GM04503 (cell line): ENCODE measurements at places on chromosomes 3 and 15.

DNA sequence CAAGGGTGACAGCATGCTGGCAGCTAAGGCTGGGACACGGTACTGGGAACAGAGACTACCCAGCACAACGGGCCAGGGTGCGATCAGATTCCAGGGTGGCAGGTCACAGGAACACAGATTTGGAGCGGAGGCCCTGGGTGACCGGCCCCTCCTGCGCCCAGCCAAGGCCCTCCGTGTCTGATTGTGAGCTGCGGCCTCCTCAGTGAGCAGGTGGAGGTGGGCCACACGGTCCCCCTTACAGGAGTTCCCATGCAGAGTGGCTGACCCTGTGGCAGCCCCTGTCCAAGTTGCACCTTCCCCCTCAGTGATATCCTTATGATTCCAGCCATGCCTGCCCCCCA is 28.9 kb upstream of the PARL start:
- DNase-seq = no peak

DNA sequence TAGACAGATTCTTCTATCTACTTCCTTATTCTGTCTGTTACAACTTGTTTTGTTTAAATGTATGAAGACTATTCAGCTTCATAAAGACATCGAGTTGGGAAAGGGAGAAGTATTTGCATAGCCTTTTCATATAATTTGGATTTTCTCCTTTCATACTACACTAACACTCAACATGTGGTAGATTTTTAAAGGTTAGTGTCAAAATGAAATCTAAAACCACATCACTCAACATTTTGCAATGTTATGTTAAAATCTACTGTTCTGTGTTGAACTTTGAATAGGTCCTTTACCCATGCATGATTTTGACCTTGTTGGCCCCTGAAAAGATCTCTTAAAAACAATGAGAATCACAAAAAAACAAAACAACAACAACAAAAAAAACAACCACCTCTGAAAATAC is 860.9 kb downstream of the ROBO1 start:
- DNase-seq = no peak

DNA sequence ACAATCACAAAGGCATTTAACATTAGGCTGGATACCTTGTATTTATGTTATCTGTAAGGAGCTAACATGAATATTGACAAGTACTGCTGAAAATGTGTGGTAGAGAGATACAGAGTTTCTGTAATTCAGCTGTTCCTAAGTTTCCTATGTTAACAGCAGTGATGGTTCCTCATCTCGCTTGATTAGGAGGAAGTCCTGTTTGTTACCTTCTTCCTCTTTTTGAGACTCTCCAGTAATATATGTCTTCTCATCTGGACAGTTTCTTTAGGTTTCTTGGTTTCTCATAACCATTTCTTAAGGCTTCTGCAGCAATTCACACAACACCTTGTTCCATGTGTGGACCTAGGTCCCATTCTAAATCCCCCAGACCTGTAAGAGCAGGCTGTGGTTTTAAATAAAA is 11.4 kb upstream of the PEX5L start:
- no peak for DNase-seq

DNA sequence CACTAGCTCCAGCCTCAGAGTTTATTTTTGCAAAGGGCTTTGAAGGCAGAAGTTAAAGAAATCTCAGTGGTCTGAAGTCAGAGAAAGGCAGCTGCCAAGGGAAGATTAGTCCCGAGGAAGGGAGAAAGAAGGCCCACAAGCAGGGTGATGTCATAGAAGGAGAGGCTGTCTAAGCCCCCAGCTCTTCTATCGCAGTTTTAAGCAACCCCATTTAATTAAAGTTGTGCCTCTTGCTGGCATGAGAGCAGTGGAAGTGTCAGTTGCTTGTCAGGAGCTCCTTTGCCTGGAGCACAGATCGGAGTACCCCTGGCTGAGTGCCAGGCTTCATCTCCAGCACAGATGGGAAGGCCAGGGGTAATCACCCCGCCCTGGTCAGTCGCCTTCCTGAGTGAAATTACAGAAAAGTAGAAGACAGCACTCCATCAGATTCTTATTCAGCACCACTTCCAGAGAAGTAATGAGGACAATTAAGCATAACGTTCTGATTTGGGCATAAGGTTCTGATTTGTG is 530.7 kb downstream of the EPHB1 start:
- no peak for DNase-seq

DNA sequence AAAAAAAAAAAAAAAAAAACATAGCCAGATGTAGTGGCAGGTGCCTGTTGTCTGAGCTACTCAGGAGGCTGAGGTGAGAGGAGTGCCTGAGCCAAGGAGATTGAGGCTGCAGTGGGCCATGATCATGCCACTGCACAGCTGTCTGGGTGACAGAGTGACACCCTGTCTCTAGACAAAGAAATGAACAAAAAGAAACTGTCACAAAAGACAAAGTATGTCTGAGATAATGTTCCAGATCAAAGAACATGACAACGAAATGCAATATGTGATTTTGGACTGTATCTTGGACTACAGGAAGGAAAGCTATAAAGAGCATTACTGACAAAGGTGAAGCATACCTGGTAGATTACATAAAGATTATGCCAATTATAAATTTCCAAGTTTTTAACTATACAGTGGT is 862.8 kb downstream of the ROBO2 start:
- no peak for DNase-seq

DNA sequence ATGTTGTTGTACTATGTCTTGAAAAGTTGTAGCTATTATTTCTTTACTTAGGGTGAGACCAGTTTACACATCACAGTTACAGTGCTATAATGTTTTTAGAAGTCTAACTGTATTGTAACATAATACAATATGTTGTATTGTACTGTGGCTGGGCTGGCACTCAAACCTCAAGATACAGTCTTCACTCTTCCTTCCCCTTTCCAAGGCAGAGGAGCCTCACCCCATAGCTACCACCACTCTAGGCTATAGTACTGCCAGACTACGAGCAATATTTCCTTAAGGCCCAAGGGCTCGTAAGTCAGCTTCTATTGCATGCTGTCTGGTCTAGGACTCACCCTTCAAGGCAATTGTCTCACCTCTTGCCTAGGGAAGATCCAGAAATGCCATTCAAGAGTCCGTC is 597.7 kb downstream of the OTOL1 start:
- DNase-seq = no peak

GRCh38 chr15:29678504-29679034 is 143.7 kb downstream of the TJP1 start:
- no peak for DNase-seq

- no peak for DNase-seq
These were observed 20.7 kb upstream of the POC1A start for GRCh38 chr3:52174896-52175295.

GRCh38 chr15:88563638-88564037 is 17.2 kb upstream of the DET1 start:
- DNase-seq = no peak
